ENCODE measurements at places on chromosomes 4 and X.

- DNase-seq = no peak
These were observed 27.4 kb downstream of the HOPX start for GRCh38 chr4:56653461-56654237.

GRCh38 chrX:108511721-108512120, 72.1 kb downstream of the COL4A5 start:
- DNase-seq = no peak

DNA sequence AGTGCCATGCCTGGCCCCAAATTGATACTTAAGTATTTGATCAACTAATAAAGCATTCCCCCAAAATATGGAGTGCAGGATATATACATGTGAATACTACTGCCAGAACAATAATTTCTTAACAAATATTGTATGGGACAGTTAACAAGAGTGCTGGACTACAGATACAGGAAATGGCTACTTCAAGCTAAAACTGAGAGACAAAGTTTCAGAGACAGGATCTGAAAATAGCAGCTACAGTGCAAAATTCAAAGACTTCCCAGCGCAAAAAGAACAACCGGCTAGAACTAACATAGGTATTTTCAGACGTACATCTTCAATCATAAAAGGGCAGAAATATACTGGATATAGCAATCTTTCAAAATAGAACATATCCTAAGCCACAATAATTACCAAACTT, 6.3 kb downstream of the ATRX start:
- no peak for DNase-seq

DNA sequence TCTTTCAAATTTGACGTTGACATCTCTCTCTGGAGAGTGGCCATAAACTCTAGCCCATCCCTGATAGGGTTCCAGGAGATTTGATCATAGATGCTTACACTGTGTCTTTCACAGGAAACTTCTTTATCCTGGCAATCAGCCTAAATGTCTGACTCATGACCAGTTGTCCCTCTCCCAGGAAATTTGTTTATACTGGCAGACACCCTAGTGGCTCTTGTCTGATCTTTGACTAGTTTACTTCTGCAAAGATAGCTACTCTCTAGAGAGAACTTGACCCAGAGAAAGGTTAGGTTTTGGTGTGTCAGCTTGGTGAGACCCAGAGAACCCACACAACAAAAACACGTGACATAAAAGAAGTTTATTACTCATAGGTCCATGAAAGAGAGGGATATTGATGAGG, 509.8 kb downstream of the CENPC start:
- no peak for DNase-seq

GRCh38 chrX:39304746-39305145, 503.5 kb downstream of the MID1IP1 start:
- no peak for DNase-seq

All from right renal cortex interstitium (tissue), 3 donors.